Islet precursor cell (in vitro differentiated cells): ENCODE measurements at places on chromosomes 7 and 10.
A peak's percentile ranks its signal among the peaks of the same experiment; 100 is the strongest.

- DNase-seq: no peak
Observed at GRCh38 chr10:127216274-127216673, 19.9 kb upstream of the INSYN2A start.

- peak; percentile 38 for DNase-seq
Observed at GRCh38 chr10:47339186-47339735, 8.9 kb upstream of the RBP3 start.

GRCh38 chr7:30848121-30848855, 63.4 kb upstream of the AQP1 start:
- DNase-seq: no peak

- DNase-seq: no peak
Observed at GRCh38 chr7:20299647-20300312, 30.9 kb upstream of the ITGB8 start.

- DNase-seq: peak; percentile 79
Observed at GRCh38 chr7:2399848-2400587, 3.4 kb upstream of the CHST12 start.

GRCh38 chr10:95284807-95285206, 6.0 kb downstream of the PDLIM1 start:
- no peak for DNase-seq

- no peak for DNase-seq
Observed at GRCh38 chr7:27064159-27064558, 31.6 kb downstream of the HOXA1 start.

- DNase-seq: no peak
Observed at GRCh38 chr10:61882621-61883370, 18.7 kb upstream of the ARID5B start.

DNA sequence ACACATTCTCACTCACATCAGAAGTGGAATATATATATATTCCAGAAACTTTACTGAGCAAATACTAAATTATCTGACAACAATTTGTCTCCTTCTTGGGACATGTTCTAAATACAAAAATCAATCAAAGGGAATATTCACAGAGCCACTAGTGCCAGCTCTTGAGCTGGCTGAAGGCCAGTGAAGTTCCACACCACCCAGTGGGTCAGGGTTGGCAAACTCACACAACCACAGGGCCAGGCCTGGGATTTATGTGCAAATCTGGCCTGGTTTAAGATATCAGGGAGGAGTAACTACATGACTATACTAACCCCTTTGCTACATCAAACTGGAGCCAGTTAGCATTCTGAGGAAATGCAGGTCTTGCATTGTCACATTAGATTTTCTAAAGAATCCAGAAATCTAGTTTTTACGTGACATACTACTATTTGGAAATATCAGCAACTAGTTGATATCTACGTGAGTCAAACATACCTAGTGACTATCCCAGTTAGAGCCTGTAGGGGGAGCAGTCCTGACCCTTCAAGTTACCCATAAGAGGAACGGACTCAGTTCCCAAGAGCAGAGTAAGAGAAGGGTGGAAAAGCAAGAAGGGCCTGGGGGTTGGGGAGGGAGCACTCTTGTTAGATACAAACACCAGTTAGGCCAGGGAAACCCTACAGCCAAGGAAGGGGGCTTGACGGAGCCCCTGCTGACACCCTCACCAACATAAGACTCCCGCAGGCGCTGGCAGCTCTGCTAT, 600.4 kb downstream of the KCNMA1 start:
- peak; percentile 58 for DNase-seq

DNA sequence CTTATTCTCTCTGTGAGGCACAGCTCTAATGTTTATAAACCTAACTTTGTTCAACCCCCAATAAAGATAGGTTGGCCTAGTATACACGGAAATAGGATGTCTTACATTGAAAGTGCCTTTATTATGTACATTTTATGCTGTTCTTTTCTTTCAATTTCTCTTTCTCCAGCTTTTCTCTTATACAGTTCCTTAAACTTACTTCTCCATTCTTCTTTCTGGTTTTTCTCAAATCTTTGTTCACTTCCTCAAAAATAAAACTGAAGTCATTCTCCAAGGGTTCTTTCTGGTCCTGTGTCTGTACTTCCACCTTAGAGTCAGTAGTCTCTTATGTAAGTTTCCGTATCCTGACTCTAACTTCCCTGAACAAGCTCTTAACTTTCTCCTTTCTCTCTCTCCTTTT, 29.2 kb upstream of the NAMPT start:
- DNase-seq: no peak

DNA sequence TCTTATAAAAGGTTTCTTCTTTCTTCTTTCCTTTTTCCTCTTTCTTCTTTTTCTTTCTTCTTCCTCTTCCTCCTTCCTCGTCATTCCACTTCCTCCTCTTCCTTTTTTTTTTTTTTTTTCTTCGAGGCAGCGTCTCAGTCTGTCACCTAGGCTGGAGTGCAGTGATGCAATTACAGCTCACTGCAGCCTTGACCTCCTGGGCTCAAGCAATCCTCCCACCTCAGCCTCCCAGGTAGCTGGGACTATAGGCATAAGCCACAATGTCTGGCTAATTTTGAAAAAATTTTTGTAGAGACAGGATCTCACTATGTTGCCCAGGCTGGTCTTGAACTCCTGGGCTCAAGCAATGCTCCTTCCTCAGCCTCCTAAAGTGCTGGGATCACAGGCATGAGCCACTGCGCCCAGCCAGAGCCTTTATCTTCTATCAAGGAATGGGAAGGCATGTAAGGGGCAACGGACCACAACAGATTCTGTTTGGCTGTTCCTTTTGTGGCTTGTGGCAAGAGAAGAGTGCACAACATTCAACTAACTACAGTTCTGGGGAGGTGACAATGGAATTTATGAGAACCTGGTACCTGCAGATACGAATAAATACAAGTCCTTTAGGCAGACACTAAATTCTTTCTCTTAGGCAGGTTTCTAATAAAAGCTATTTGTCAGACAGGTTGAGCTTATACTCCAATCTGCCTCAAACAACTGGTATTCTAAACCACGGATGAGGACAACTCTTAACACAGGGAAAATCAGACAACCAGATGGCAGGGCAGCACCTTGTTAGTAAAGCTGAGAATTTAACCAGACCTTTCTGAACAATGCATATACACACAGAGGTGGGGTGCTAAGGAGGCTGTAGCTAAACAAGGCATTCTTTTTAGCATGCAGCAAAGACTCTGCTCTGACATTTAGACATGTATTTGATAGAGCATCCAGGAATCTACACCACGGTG, 100.3 kb downstream of the DOCK4 start:
- no peak for DNase-seq

DNA sequence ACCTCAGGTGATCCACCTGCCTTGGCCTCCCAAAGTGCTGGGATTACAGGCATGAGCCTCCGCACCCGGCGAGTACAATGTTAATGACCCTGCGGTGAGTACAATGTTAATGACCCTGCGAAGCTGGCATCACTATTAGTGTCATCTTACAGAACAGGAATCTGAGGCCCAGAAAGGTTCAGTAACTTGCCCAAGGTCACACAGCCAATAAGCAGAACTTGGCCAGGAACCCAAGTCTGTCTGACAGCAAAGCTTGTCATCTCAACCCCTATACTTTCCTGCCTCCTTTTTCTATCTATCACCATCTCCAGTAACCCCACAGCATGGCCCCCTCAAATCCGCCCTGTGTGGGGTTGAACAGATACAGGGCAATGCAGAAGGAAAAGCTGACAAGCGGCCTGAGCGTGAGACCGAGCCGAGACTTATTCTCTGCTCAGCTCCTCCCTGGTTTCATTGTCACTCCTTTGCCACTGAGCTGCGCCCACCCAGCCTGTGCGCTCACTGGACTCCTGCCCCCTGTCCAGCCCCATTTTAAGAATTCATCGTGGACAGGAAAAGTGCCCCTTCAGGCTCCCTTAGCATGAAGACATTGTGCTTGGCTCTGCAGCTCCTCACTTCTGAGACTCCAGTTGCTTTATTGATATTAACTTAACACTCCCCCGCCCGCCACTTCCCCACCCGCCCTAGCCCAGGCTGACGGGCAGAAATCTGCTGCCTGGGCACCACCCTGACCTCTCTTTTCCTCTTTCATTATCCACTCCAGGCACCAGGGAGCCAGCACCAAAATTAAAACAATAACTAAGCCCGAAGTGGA, 58.1 kb upstream of the LBX1 start:
- no peak for DNase-seq

DNA sequence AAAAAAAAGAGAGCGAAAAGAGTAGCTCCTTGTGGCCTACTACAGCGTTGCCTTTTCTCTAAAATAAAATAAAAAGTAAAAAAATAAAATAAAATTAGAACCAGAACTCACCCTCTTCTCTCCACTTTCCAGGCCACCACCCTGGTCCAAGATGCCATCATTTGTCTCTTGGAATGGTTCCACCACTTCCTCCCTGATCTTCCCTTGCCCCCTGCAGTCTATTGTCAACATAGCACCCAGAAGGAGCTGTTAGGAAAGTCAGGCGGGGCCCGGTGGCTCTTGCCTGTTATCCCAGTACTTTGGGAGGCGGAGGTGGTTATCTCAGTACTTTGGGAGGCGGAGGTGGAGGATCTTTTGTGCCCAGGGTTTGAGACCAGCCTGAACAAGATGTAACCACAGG, 7.6 kb upstream of the GRID2IP start:
- peak; percentile 81 for DNase-seq

DNA sequence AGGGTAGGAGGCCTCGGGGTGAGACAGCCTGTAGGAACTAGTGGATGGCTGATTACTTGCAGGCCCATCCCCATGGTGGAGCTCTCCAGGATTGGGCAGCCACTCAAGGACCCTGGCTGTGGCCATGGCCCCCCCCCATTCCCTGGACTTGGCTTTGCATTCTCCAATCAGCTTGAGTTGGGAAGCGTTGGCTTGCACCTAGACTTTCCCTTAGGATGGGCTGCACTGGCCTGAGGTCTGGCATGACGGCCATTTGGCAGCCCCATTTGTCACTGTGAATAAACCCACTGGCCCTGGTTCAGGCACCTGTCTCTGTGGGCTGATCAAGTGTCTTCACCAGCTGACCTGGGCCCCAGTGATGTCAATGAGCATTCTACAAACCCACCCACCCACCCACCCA, 41.4 kb downstream of the RAMP3 start:
- no peak for DNase-seq

GRCh38 chr10:119575506-119575905, 21.3 kb downstream of the TIAL1 start:
- DNase-seq: no peak

- DNase-seq: no peak
Observed at GRCh38 chr7:93145354-93145753, 2.8 kb downstream of the SAMD9L start.

DNA sequence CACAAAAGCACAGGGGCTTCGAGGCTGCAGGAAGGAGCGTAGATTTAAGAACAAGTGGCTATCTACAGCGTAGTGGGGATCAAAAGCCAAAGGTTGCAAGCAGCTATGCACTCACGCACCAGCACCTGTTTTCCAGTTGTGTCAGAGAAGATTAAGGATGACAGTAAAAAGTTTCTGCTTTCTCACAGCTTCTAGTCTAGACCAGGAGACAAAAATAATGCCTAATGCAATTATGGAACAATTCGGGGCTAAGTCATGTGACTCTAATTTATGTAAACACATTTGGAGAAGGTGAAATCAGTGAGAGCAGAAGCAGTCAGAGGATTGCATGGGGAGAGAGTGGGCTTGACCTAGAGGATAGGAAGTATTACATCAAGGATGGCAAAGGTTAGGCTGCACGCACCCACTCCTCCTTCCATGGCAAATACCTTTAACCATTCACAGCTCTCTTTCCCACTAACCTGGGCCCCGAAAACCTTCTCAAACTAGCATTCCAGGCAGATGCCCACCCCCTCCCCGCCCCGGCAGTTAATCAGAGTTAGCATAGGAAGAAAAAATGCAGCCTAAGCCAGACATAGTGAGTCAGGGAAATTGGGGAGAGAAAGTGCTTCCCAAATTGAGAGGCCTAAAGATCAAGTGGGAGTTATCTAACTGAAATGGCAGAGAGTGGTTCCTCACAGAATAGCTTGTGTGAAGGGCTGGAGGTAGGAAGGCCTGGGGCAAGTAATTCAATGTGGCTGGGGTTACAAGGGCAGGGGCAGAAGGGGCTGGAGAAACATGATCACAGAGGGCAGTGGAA, 48.2 kb upstream of the GPAM start:
- DNase-seq: peak; percentile 83

DNA sequence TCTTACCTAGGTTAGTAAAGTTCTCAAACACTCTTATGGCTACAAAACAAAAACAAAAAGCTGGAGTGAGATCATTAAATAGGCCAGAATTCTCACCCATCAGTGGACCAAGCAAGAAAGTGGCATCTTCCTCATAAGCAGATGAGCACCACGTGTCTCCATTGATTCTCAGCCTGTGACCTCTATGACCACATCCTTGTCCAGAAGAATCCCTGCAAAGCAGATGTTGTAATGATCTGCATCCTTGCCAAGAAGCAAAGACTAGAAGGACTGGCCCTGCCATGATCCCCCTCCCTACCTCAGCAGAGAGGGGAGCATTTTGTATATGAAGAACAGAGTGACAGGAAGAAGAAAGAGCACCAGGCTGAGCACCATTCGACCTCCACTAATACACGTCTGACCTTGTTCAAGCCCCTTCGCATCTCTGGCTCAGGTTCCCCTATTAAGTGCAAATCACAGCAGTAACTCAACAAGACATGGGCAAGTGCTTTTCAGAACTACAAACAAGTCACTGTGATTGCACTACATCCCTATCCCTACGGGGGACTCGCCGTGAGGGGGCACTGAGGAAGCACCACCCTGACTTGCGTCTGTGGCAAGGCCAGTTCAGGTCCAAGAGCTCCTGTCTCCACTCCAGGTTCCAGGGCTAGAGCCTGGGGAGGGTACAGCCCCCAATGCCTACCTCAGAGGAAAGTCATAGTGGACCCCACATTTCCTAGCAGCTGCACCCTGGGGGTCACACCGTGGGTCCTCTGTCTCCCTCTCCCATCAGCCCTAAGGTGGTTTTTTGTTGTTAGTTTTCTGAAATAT, 22.2 kb upstream of the RASSF4 start:
- no peak for DNase-seq

GRCh38 chr10:86728056-86728455, 28.4 kb upstream of the BMPR1A start:
- no peak for DNase-seq

- no peak for DNase-seq
Observed at GRCh38 chr10:69895759-69896158, 94.1 kb downstream of the COL13A1 start.

DNA sequence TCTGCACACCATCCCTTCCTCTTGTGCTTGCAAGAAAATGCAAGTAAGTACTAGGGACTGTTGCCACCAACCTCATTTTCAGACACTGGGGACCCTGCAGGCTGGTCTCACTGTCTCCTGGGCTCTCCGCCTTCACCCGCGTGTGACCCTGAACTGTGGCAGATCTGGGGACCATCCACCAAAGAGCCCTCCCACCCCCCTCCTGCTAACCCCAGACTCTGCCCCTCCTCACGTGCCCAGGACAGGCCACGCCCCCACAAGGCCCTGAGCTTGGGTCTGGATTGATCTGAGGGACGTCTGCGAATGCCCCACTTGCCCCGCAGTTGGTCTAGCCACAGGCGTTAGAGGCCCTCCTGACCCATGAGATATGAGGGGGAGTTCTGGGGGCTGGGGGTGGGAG, 8.1 kb downstream of the CNPY1 start:
- no peak for DNase-seq

- DNase-seq: no peak
Observed at GRCh38 chr7:100892364-100893317, 3.0 kb downstream of the ACHE start.

GRCh38 chr7:123715198-123715597, 33.6 kb downstream of the WASL start:
- no peak for DNase-seq

GRCh38 chr10:120989996-120990598, 138.9 kb downstream of the WDR11 start:
- peak; percentile 64 for DNase-seq

- DNase-seq: no peak
Observed at GRCh38 chr10:47350671-47351640, 2.8 kb downstream of the RBP3 start.
